Cortex of kidney (tissue), 1 donor: ENCODE measurements at places on chromosomes 16 and 17.

DNA sequence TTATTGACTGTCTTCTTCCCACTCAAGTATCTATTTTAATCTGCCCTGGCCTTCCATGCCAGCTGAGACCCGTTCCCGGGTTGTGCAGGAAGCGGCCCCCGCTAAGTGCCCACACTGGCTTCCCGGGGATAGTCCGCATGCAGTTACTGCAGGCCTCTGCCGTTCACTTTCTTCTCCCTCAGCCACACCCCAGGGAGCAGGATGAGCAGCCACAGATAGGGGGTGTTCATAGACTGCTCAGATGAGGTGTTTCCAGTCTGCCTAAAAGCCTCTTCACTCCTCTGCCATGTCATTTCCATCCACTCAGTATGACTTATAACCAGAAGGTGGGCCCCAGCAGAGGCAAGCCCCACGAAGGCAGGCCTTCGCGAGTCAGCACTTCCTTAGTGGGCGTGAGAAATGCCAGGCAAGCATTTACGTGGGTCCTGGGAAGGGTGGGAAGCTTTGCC lies 7.7 kb downstream of the MED9 start:
- DNase-seq = no peak

DNA sequence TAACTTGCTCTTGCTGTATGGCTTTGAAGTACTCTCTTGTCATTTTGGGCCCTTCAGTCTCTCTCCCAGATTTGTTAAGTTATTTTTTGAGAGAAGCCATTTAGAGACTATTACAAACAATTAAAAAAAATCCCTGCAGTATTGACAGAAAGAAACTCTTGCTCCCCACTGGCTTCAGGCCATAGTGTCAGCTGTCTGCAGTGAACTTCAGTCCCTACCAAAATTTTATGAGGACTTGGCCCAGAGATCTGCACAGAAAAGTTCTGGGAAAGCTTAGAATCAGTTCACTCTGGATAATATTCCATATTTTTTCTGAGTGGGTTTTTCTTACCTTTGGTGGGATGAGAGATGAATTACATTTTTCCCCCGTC lies 30.9 kb upstream of the SUPT4H1 start:
- no peak for DNase-seq

GRCh38 chr16:88566158-88566557 lies 4.0 kb upstream of the ZC3H18 start:
- no peak for DNase-seq

DNA sequence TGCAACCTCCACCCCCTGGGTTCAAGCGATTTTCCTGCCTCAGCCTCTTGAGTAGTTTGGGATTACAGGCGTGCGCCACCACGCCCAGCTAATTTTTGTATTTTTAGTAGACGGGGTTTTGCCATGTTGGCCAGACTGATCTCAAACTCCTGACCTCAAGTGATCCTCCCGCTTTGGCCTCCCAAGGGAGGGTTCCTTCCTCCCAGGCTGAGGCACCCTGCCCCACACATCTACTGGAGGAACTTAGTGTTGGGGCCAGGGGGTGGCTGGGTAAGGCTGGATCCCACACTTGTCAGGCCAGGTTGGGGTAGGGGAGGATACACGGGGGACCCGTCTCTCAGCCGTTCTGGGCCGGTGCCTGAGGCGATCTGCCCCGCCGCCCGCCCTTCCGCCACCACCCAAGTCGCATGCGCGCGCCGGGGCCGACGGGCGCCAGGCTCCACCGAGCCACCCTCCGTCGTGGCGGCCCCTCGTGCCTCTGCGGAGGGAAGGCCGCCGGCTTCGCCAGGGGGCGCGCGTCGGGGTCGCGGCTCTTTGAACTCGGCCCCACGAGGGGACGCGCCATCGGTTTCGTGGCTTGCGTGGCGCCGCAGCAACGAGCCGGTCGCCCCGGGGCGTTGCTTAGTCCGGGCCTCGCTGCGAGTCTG lies 15.9 kb downstream of the GRB7 start:
- no peak for DNase-seq

GRCh38 chr16:89410794-89411309 lies 79.5 kb downstream of the ANKRD11 start:
- no peak for DNase-seq

DNA sequence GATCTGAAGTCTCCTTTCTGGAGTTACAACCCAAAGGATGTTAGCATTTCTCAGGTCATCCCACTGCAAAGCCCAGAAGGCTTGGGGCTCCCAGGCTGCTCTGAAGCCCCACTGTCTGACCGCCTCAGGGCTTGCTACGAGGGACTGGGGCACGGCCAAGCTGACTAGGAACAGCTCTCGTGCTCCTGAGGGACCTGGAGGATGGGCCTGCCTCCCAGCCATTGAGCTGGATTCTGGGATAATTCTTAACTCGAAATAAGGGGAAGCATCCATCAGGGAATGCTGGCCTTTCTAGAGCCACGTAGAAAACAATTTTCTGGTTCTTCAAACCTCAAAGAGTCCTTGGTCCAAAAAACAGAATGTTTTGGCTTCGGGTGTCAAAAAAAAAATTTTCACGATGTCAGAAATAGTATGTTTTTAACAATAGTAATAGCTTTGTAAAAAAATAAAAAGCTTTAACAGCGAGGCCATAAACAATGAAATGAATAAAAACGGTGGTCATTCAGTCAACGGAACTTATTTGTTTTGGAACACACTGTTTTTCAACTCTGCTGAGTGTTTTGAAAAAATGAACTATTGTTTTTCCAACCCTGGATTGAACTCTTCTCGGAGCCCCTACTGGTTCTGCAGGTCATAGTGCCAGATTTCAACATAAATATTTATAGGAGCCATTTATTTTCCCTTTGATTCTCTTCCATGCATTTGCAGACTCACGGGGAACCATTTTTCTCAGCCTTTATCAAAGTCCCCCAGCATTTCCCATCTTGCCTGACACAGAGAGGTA lies 16.4 kb upstream of the HERPUD1 start:
- no peak for DNase-seq

DNA sequence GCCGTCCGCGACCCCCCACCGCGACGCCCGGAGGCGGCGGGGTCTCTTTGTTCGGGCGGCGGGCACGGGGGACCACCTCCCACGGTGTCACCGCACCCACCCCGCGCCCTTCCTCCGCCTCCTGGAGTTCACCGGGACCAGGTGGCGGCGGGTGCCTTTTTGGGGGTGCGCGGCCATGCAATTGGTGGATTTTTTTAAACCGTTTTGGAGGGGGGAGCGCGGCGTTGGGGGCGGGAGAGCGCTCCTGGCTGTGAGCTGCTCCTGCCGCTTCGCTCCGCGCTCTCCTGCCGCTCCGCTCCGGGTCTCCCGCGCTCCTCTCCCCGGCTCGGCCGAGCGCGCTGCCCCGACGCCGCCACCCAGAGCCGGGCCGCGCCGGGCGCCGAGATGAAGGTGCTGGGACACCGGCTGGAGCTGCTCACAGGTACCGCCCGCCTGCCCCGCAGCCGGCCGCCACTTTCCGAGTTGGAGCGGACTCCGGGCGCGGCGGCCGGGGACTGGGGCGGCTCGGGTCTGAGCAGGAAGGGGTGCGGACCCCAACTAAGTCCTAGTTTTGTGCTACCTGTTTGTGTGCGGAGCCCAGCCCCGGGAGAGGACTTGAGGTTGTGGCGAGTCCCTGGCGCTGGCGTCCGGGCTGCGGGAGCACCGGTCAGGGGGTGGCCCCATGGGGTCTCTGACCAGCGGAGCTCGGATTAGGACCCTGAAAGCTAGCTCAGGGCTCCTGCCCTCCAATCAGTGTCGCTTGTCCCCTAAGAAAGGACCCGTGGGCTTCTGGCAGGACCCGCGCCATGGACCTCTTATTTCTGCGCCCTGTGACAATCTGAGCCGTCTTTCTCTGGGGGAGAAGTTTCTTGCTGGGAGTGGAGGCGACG lies 35.7 kb upstream of the NDRG4 start:
- no peak for DNase-seq

DNA sequence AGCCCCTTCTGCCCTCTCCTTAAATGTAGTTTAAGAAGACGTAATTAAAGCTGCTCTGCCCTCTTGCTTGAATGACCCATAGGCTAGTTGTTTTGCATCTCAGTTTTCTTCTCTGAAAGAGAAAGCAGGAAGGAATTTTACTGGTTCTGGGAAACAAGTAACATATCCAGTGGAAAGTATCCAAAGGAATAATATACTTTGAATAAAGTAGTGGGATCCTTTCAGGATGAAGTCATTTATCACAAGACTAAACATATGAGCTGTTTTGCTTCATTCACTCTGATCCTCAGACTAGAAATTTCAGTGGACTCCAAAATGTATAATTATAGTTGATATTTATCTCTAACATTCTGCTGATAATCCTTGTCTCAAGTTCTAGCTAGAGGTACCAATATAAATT lies 1297.6 kb upstream of the GOT2 start:
- DNase-seq = no peak

GRCh38 chr17:64661976-64662773 lies at the start of gene SMURF2:
SMURF2 (minus strand) TSS chr17:64662307; CDS start chr17:64661880, 427 bp downstream.
- peak; percentile 25 for DNase-seq

DNA sequence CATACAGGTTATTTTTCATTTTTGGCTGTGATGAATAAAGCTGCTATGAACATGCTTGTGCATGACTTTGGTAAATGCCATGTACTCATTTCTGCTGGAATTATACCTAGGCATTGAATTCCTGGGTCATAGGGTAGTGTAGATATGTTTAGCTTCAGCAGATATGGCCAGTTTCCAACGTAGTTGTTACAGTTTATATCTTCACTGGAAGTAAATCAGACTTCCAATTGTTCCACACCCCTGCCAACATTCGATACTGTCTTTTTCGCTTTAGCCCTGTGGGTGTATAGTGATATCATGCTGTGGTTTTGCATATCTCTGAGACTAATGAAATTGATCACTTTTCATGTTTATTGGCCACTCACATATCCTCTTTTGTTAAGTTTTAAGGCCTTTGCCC lies 50.4 kb downstream of the ARHGAP27 start:
- no peak for DNase-seq

- no peak for DNase-seq
Observed at GRCh38 chr16:59697761-59698160, 963.6 kb upstream of the GOT2 start.

DNA sequence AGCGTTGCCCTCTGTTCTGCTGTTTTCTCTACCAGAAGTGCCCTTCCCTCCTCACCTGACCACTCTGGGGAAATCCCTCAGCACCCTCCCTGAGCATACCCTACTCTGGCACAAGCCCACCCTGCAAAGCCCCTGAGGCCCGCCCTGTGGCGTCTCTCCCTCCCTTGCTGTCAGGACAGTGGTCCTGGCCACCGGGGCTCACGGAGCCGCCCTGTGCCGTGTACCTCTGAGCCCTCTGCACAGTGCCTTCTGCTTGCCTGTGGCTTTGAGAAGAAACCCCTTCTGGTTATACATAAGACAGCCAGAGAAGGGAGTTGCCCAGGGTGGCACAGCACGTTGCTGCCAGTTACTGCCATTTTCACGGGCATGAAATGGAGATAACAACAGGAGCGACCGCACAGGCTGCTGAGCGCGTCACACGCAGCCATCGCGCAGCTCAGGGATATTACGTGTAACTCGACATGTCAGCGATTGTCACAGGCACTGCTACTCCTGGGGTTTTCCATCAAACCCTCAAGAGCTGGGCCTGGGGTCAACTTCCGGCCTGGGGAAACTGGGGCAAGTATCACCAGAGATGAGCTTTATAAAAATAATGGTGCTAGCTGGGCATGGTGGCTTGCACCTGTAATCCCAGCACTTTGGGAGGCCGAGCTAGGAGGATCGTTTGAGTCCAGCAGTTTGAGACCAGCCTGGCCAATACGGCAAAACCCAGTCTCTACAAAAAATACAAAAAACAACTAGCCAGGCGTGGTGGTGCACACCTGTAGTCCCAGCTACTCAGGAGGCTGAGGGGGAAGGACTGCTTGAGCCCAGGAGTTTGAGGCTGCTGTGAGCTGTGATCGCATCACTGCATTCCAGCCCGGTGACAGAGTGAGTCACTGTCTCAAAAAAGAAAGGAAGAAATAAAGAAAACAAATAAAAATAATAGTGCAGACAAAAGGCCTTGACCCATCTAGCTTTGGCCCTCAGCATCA lies 14.8 kb downstream of the SCGB1C2 start:
- no peak for DNase-seq

DNA sequence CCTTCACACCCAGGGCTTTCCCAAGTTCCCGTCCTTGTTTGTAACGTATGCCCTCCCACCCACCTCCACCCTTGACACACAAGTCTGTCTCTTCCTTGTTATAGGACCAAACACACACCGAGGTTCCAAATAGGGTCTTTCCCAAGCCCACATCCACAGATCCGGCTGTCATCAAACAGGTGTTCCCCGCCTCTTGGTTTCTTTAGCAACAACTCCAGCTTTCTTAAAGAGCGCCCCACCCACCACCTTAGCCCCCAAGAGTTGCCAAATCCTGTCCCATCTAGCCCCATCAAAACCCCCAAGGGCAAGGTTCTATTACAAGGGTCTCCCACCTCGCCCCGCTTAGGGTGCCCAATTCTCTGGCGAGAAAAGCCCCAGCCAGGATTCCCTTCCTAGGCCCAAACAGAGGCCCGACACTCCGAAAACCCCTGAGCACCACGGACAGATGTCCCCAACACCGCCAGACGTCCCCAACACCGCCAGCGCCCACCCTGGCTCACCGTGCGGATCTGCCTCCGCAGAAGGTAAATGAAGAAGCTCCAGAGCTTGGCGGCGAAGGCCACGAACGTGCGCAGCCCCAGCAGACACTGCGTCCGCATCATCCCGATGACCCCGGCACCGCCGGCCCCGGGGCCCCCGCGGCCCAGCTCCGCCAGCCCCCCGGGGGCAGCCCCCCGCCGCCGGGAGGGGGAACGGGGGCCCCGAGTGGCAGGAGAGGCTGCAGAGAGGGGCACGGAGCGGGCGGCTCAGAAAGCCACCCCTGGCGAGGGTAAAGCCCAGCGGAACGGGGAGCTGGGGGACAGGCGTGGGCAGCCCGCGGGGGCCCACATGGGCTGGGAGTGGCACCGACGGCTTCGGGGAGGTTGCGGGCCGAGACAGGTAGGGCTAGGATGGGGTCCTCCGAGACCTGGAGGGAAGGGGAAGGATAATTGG lies 573 bp downstream of the CTDNEP1 start:
- DNase-seq = no peak

DNA sequence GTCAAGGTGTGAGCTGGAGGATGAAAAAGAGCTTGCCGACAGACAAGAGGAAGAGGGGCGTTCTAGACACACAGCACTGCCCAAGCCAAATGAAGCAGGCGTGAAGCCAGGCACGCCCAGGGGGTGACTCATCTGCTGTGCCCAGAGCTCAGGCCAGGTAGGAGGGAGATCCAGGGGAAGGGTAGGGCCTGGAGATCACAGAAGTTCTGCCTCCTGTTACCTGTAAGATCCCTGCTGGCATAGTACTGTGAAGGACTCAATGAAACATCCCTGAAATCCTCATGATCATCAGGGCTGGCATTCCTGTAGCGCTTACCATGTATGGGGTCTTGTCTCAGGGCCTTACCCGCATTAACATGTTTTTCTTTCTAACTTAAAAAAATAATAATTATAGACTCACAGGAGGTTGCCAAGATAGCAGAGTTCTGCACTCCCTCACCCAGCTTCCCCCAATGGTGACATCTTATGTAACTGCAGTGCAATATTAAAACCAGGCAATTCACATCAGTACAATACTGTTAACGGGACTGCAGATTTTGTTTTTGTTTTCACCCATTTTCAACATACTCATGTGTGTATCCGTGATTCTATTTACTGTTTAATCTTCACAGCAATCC lies 158.6 kb downstream of the XYLT1 start:
- no peak for DNase-seq
